NCI-H1417 treated with DMSO at 0.1 percent for 48 hours (cell line): ENCODE measurements at places on chromosomes 7 and 10.

- no peak for DNase-seq
Measured at GRCh38 chr7:156820445-156821063, 72.4 kb downstream of the LMBR1 start.

- no peak for DNase-seq
Measured at GRCh38 chr7:33039257-33039902, 23.2 kb downstream of the NT5C3A start.

- DNase-seq: no peak
Measured at GRCh38 chr7:135938563-135938962, 38.6 kb downstream of the MTPN start.

DNA sequence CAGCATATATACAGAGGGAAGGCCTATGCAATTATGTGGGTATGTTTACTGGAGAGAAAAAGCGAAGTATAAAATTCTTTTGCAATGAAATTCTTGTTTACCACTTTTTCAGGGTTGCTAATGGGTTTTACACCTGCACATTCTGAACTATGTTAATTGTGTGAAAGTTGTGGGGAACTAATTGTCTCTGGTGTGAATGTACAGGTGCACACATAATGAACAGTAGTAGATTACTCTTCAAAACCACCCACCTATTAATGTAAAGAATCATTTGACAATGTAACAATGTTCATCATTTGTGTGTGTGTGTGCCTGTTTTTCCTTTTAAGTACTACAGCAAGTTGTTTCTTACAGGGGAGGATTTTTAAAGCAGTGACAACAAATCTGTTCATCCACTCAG, 80.0 kb upstream of the FEZF1 start:
- peak; percentile 86 for DNase-seq

- no peak for DNase-seq
Measured at GRCh38 chr10:103949728-103950127, 17.2 kb upstream of the SLK start.

GRCh38 chr7:140722254-140722653, 25.7 kb downstream of the NDUFB2 start:
- DNase-seq: no peak

DNA sequence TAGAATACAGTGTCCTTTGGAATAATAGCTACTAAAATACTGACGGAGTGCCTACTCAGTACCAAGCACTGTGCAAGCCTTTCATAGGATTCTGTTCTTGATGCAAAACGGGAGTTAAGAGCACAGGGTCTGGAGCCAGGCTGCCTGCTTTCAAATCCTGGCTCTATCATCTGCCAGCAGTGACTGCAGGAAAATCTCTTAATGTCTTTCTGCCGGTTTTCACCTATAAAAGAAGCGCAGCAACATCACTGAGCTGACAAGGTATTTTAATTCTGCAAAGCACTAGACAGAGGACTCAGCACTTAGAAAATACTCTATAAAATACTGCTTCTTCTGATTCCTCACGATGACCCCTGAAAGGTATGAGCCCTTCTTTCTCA, 659 bp downstream of the FIGNL1 start:
- no peak for DNase-seq

DNA sequence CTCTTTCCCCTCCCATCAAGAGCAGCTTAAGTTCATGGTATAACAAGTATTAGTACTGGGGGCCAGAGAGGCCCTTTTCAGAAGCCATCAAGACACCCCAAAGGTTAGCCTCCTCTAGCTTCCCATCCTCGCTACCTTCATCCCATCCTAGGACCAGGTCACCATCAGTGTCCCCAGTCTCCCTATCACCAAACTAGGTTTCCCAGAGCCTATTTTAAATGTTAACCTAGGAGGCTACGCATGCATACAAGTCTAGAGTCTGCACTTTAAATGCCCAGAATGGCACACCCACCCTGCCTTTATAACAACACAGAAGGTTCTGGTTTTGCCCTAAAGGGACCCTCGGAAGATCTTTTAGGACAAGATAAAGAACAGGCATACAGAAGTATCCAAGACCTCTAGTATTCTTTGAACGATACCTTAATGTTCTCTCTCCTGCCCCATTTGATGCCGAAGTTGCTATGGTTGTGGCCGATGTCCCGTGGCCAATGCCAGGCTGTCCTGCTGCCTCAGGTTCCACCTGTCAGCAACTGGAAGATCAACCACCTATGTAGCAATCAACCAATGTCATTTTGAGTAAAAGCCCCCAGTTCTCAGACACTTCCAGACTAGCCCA, 2.2 kb downstream of the GPRIN2 start:
- DNase-seq: no peak

DNA sequence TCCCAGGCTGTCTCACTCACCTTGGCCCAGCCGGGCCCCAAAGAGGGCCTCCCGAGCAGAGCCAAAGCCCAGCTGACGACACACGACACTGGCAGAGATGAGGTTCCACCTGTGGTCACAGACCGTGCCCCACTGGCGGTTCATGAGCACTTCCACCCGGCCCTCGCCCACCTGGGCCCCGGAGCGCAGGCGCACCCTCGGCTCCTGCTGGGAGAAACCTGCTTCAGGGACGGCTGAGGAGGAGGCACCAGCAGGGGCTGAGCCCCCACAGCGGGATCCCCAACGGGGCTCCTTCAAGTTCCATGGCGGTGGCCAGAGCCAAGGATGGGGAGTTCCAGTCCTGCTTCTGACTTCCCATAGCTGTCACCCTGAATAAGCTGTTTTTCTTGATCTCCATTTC, 10.0 kb downstream of the LOXL4 start:
- no peak for DNase-seq

DNA sequence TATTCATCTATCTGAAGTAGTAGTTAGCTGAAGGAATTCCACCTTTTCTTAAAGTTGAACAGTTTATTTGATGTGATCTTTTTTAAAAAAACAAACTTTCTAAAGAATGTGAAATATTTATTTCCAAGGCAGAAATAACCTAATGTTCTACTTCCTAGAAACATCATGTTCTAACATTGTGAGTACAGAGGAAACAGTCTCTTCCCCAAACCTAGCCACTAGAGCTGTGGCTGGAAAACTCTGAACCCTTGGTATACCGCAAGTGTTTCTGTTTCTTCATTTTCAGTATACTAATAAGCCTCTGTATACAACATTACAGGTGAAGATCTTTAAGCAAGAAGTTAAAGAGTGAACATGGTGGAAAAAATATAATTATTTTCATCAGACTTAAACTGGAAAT, 35.1 kb downstream of the NOC3L start:
- no peak for DNase-seq

DNA sequence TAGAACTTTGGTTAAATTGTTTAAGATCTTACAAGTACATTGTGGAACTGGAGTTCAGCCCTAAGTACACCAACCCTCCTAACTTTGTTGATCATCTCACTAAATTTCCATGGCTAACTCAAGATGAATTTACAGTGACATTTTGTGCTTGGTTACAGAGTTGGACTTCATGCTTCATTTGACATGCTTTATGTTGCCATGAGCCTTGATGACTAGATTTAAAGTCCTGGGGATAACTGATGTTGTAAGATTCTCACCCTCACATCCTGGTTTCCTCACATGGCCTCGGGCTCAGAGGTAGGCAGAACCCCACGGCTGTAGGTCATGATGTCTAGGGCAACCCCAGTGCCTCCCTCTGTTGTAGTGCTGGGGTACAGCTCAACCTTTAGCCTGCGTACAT, 397.2 kb upstream of the IGFBP3 start:
- no peak for DNase-seq

- no peak for DNase-seq
Measured at GRCh38 chr7:151194188-151194587, 7.1 kb upstream of the ASB10 start.

DNA sequence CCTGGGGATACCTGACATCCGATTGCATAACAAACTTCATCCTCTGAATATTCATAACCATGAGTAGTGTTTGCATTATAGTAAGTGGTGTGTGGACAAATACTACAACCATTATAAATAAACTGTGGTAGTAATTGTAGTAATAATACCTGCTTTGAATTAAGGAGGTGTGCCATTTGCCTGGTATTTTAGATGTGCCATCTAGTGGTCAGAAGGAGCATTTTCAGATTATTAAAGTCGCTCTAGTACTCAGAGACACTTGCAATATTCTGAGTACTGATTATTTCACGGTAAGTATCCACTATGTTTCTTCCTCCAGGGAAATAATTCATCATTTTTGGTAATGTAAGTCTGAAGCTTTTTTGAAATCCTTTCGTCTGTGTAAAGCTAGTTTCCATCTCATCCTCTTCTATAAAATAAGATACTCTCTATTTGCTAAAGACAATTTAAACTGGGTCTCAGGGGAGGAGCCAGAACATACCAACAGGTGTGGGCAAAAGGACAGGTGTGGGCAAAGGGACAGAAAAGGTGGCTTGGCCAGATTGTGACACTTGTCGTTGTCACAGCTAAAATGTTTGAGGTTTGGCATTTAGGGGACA, 115.3 kb upstream of the WDR11 start:
- peak; percentile 27 for DNase-seq

DNA sequence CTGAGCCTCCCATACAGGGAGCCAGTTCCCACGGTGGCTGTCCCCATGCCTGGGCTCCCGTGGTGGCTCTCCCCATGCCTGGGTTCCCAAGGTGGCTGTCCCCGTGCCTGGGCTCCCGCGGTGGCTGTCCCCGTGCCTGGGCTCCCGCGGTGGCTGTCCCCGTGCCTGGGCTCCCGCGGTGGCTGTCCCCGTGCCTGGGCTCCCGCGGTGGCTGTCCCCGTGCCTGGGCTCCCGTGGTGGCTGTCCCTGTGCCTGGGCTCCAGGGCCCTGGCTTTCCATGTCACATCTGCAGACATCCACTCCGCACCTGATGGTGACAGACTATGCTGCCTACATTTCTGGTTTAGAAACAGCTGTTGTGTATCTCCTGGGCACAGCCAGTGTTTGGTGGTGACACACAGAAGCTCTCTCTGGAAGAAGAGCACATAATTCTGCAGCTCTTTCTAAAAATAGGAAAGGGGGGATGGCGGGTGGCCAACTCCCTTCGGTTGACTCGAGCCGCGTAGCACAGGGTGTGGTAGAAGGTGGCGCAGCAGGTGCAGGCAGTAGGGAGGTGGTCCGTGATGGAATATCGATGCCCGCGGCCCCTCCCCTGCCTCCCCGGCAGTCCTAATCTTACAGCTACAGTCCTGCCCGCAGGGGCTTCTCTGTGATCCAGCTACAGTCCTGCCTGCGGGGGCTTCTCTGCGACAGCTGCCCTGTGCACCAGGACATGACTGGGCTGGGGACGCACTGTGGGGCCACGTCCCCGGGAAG, 251.2 kb downstream of the DNAJB6 start:
- no peak for DNase-seq

GRCh38 chr10:69965919-69966662, 86.6 kb upstream of the MACROH2A2 start:
- DNase-seq: no peak

DNA sequence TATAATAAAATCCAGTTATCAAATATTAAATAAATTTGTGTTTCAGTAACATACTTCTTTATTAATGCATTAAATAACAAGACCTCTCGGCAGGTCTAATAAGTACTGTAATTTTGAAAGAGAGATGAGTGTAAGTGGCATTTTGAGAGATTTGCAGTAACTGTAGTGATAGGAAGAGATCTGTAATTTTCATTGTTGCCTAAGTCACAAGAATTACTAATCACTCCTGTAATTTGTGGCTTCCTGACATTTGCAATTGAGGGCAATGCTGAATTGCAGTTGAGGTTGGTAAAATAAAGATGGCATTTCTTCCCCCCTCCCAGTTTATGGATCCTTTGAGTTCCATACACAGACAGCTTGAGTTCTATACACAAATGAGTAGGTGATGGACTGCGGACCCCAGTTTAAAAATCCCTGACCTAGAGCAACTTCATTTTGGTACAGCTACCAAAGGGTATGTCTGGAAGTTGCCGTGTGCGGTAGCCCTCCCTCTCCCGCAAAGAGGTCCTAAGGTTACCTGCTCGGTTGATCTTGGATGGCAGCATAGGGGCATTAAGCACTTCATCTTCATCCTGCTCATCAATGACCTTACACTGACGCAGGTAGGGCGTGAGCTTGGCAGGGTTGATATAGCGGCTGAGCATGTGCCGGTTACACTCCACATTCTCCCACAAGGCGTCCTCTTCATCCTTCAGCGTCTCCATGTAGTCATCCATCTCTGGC, 96.4 kb downstream of the CARD11 start:
- DNase-seq: no peak

DNA sequence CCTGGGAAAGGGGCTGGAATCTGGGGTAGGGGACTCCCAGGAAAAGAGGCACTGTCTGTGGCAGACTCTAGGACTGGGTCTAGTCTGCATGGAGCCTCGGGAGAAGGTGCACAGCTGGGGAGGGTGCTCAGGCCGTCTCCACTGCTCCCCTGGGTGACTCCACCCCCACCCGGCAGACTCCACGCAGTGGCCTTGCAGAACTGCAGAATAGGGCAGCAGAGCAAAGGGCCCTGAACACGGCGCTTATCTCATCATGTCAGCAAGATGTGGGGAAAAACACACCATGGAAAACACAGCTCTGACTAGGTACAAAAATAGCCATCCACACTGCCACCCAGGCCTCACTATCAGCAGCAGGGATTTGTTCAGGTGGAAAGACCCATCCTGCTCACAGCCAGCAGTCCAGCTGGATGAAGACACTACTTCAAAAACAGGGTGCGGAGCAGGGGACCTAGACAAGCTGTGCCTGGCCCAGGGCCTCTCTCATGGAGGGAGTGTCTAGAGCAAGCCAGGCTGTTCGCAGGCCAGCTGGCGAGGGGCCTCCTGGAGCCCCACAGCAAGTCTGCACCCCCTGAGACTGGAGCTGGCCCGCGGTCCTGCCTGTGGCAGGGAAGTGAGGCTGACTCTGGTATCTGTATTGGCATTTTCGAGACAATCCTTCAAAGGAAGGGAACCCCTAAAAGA, 11.7 kb downstream of the MAT1A start:
- no peak for DNase-seq

GRCh38 chr7:12979181-12979580, 291.7 kb downstream of the ARL4A start:
- DNase-seq: no peak

DNA sequence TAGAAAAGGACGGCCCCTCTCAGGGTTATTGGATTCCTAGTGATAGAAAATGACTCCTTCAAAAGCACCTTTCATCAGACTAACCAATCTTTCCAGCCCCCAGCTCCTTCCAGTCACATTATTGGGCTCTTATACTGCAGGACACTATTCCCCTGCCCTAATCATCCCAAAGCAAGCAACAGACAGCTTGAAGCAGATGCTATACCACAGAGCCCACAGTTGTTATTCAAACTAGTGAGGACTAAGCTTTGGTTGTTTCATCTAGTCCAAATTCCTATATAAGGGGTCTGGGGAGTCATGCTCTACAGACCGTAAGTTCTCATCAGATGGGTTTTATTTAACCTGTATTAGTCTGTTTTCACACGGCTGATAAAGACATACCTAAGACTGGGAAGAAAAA, 24.5 kb downstream of the ZC3HAV1L start:
- no peak for DNase-seq

DNA sequence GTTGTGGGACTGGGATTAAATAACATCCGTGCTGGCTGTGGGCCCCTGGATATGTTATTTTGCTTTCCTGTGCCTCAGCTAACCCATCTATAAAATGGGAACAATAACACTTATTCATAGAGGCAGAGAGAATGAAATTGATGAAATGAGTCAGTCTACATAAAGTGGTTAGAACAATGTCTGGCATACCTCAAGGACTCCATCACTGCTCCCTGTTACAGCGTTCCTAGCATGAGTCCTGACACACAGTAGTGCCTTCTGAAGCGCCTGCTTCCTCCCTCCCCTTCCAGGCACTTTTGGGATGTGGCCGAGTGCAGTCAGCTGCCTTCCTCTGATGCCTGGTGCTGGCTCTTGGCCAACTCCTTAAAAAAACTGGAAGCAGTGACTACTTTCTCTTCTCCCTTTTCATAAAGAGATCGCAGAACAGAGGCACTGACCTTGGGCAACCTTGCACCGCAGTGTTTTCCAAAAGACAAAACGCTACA, 108.4 kb upstream of the ZMIZ1 start:
- DNase-seq: no peak
